GM12892 (cell line): ENCODE measurements at places on chromosomes 7 and 10.

DNA sequence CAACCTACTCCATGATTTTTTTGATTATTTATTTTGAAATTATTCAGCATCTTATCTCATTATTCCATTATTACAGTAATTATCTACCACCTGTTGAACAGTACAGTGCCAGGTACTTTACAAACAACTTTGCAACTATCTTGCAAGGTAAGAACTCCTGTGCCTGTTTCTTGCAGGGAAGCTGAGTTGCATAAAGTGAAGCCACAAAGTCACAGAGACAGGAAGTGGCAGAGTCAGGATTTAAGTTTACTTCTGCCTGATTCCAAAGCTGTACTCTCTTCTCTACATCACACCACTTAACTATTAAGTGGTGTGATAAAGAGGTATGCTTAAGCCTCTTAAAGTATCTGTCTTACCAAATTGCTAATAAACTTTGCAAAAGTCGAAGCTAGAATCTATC is 80.1 kb downstream of the LRRTM3 start:
- no peak for DNase-seq

DNA sequence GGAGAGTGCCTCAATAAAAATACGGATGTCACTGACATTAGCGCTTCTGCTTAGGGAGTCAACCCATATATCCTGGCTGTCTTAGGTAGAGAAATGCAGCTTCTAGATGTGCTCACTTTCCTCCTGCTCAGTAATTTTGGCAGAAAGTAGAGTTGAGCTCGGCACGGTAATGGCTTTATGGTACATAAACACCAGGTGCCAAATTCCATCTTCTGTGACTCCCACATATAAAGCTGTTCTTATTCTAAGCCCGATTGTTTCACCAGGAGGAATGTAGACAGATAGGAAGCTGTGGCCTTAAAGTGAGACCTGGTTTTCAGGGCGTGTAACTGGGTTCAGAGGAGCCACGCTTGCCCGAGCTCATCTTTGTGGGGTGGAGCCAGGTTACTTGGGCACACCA is 143.7 kb downstream of the CREB5 start:
- DNase-seq: no peak

GRCh38 chr7:6168477-6168868 is 104.0 kb downstream of the CYTH3 start:
- DNase-seq: no peak

DNA sequence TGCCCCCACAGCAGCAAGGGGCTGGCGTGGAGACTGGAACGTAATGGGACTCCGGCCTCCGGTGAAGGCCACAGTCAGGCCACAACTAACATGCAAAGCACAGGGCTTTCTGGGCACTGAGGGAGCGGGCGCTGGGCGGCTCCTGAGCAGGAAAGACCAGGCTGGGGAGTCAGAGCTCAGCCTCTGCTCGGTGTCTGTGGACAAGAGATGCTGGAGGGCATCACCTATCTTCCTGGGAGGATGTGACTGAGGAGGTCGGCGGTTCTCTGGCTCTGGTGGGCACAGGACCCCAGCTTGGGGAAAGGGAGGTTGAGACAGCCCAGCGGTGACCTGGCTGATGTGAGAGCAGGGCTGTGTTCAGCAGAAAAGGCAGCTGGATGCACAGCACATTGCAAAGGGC is 11.7 kb downstream of the CNPY1 start:
- no peak for DNase-seq

- no peak for DNase-seq
These were observed 226.4 kb downstream of the KIAA1217 start for GRCh38 chr10:24435374-24435773.

DNA sequence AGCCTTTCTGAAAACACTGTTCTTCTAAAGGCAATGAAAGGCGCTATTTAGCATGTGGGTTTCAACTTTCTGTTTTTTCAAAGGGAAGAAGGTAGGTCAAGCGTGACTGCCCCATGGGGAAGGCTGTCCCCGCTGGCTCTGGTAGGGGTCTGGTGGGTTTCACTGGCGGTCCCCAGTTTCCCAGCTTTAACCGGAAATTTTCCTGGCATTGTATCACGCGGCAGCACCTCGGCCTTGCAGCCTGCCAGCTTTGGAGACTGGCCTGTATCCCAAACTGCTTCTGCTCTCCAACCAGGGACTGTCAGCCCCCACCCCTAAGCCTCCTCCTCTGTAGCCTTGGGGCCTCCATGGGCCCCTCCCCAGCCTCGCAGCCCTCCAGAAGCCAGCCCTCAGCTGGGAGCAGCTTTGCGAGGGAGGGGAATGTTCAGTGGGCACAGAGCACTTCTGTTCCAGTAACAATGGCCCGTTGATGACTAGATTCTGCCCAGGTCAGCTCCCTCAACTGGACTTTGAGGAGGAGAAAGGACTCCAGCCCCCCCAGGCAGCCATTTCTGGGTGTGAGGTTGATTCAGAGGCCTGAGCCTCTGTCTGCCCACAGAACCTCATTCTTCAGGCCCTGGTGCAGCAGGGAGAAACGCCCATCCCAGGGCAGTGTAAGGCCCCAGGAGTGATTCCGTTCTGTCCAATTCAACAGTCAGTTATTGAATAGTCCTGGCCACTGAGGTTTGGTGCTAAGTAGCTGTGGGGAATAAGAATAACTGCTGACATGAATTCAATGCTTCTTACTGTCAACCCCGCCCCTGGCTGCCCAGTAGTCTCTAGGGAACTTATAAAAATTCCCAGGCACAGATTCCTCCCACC is 17.1 kb downstream of the CHST3 start:
- DNase-seq: no peak

DNA sequence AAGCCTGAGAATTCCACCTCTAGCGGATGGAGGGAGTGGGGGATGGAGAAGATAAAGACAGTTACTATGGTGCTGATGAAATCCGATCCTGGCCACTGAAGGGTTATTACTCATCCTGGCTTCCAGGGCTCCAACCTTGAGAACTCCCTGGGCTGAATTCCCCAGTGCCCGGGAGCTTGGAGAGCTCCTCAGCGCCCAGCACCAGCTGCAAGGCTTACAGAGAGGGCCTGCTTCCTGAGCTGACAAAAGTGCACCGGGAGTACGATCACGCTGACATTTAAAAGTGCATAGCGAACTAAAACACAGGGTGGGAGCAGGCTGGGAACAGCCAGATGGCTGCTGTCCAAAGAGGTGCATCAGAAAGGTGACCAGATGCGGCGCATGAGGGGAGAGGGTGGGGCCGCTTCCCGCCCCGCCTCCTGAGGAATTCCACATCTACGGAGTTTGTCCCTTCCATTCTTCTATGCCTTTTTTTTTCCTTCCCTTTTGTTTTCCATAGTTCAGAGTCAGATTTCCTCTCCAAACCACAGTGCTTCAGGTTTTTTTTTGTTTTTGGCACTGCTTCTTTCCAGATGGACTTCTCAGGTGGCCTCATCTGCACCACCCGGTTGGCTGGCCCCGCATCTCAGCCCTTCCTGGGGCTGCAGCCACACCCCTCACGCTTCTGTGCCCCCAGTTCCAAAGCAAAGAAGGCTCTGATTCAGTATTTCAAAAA is 62.4 kb upstream of the MKRN1 start:
- no peak for DNase-seq

DNA sequence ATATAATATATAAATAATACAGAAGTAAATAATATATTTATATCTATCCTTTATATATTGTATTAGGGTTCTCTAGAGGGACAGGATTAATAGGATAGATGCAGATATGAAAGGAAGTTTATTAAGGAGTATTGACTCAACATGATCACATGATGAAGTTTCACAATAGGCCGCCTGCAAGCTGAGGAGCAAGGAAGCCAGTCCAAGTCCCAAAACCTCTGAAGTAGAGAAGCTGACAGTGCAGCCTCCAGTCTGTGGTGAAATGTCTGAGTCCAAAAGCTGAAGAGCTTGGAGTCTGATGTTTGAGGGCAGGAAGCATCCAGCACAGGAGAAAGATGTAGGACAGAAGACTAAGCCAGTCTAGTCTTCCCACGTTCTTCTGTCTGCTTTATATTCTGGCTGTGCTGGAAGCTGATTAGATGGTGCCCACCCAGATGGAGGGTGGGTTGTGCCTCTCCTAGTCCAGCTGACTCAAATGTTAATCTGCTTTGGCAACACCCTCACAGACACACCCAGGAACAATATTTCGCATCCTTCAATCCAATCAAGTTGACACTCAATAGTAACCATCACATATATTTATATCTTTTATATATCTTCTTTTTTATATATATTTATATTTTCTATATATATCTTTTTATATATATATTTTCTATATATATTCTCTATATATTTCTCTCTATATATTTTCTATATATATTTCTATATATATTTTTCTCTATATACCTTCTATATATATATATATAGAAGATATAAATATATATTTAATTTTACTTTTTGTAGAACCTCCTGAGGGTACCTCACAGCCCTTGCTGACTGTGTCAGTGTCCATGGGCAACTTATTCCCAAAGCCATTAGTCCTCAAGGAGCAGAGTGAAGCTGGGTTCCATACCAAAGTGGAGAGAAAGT is 24.6 kb upstream of the AKR1B10 start:
- DNase-seq: no peak

- no peak for DNase-seq
These were observed 58.3 kb downstream of the SLC39A12 start for GRCh38 chr10:18010050-18010449.

- DNase-seq: no peak
These were observed 21.8 kb downstream of the REEP3 start for GRCh38 chr10:63542835-63543575.

- DNase-seq: no peak
These were observed 966.0 kb downstream of the LRMDA start for GRCh38 chr10:76397181-76398042.

- DNase-seq: no peak
These were observed 447.4 kb upstream of the PFKP start for GRCh38 chr10:2619916-2620315.

- no peak for DNase-seq
These were observed 102.0 kb upstream of the MBL2 start for GRCh38 chr10:52874581-52874980.

DNA sequence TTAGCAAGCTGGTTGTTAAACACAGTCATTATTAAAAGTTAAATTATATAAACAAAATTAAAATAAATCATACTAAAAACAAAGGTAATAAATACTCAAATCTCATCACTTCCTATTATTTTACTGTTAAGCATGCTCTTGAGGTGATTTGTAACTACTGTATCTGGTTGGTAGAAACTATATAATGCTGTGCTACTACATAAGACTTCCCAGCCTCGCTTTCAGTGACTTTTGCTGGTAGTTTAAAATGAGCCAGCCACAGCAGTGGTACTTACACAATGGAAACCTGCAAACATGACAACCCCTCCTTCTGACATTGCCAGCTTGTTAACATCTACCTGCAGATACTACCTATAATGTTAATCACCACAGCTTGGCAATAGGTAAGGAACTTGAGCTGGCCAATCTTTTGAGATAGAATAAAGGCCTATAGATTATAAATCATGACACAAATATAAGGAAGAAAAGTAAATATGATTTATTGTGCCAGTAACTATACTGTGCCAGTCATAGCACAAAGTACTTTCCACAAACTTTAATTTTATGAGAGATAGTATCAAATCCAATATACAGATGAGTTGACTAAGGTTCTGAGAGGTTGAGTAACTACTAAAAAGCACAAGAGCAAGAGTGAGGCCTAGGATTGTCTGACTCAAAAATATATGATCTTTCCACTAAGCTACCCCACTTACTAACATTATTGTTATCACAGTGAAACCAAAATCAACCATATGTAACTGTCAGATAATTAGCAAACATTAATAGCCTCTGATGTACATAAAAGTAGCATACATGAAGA is 181.1 kb upstream of the ASAH2 start:
- DNase-seq: no peak

- peak; percentile 31 for DNase-seq
These were observed 34.4 kb downstream of the ZC3HAV1 start for GRCh38 chr7:139075031-139075652.

DNA sequence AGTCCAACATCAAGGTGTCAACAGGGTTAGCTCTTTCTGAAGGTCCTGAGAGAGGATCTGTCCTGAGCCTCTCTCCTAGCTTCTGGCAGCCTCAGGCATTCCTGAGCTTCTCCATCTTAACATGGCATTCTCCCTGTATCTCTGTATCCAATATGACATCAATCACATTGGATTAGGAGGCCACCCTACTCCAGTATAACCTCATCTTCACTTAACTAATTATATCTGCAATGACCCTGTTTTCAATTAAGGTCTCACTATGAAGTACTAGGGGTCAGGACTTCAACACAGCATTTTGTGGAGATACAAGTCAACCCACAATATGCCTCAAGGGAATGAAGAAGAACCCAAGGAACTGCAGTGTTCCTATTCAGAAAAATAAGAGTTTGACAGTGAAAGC is 133.8 kb downstream of the RELN start:
- DNase-seq: no peak

- no peak for DNase-seq
These were observed 101.1 kb upstream of the PPIF start for GRCh38 chr10:79246209-79246581.
